ENCODE measurements at places on chromosomes 7 and 10.

GRCh38 chr10:80971461-80971860 lies 433.8 kb downstream of the SH2D4B start:
- DNase-seq = no peak

DNA sequence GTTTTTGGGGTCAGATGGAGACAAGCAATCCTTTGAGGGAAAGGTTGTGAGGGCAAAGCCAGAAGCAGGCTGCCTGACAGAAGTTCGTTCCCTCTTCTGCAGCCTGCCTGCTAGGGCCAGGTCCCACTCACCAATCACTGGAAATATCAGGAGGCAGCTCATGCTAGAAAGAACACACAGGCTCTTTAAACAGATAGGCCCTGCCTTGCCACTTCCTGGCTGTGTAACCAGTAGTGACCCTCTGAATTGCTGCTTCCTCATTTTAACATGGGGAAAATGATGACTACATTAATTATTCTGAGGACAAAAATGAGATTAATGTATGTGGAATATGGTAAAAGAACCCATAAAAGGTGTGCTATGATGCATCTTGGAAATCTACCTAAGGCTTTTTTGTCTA lies 50.5 kb upstream of the MRLN start:
- no peak for DNase-seq

GRCh38 chr10:6929148-6929830 lies 349.2 kb upstream of the PRKCQ start:
- peak; percentile 8 for DNase-seq

- DNase-seq = no peak
These were observed 247.8 kb upstream of the IGFBP3 start for GRCh38 chr7:46168671-46169383.

DNA sequence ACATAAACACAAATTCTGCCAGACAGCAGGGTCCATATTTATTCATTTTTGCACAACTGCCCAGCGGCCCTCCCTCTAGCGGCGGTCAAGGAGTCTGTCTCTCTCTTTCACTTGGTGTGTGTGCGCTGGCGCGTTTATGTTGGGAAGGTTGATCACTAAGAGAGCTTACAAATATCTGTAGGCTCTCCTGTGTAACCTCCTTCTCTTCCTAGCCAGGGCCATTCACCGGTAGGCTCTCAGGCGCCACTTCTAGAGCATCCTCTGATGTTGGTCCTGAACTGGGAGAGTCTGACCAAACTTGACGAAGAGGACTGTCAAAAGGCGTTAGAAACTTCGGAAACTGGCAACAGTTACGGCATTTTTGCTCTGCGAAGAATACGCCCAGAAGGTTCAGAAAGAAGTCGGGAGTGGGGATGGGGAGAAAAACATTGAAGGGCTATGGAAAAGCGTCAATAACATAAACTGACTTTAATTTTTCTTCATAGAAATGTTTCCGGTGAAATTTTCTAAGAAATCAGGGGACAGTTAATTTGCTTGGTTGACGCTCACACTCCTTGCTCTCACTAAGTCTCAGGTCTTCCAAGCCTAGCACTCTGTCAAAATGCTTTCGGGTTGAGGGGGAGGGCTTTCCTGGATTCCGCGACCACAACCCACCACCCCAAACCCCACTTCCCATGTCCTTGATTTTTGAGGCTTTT lies 731.1 kb downstream of the ZWINT start:
- peak; percentile 31 for DNase-seq

GRCh38 chr7:13850185-13850752 lies 139.2 kb downstream of the ETV1 start:
- DNase-seq = peak; percentile 99

DNA sequence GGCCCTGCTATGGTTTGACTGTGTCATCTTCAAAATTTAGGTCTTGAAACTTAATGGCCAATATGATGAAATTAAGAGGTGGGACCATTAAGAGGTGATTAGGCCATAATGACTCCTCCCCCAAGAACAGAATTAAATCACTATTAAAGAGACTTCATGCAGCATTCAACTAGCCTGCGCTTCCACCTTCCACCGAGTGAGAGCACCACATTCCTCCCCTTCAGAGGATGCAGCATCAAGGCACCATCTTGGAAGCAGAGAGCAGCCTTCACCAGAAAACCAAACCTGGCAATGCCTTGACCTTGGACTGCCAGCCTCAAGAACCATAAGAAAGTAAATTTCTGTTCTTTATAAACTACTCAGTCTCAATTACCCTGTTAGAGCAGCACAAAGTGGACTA lies 371.1 kb upstream of the NFE2L3 start:
- no peak for DNase-seq

Data from fibroblast of skin of abdomen (primary cell).